Activated CD4-positive, CD25-positive, alpha-beta regulatory T cell (primary cell): ENCODE measurements at places on chromosomes 12 and 14.

GRCh38 chr12:76247992-76248391, 100.2 kb downstream of the BBS10 start:
- DNase-seq, result no peak

GRCh38 chr12:32605326-32606095, 73.6 kb upstream of the DNM1L start:
- DNase-seq, result no peak

DNA sequence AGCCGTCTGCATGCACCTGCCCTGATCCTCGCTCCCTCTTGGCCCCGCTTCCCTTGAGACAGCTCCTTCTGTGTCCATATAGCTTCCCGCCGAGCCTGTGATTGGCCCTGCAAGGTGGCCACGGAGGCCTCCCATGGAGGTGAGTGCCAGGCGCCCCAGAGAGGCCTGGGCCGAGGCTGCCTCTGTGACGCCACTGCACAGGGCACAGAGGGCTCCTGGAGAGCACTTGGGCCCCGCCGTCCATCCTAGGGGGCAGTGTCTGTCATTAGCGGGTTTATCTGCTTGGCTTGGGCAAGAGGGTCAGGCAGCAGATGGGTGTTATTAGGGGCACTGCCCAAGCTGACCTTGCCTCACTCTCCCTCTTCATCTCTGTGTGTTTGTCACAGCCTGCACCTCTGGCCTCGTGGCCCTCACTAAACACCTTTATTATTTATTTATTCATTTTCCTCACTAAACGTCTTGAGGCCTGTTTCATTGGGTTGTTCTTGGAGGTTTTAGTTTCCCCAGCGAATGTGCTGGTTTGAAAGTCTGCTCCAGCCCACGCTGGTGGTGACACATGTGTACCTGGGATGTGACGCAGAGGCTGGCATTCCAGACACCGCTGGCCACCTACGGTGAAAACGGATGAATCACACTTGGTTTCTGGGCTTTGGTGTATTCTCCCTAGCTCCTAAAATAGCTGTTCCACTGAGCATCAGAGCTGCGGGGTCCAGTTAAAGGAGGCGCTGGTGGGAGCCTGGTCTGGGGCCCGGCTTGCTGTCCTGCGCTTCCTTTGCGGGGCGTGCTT, 5.9 kb downstream of the ZFYVE21 start:
- no peak for DNase-seq

DNA sequence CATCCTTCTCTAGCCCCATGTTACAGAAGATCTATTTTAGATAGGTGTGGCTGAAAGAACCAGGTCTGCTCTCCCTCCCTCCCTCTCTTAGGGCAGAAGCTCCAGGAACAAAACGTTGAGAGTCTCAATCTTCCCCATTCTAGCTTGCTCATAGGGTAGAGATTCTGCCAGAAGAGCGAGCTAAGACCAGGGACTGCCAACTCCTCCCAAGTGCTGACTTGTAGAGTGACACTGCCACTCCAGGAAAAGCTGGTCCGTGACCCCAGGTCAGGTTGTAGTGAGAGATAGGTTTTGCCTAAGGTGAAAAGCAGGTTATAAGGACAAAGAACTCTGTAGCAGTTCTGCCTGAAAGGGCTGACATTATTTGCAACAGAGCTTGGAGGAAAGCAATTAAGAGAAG, 73.4 kb downstream of the INSM2 start:
- DNase-seq, result no peak

DNA sequence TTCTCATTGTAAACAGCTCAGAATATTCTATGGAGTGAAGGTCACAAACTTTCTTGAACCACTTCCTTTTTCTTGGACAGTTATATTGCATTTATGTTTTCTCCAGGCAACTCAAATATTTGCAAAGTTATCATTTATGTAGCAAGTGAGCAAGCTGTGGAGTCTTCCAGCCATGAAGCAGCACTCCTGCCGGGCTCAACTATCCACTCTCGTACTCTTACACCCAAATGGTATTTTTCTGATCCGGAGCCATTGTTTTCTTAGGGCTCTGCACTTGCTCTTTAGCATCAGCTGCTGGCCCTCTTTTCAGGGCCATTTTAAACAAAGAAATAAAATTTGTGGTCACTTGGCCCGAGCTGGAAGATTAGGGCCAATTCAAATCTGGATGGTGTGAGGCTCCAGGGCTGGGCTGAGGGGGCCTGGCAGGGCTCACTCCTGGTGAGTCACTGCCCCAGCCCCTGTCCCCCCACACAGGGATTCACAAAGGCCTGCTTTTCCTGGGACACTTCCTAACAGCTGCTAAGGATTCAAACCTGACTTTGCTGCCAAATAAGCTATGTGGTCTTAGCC, 19.7 kb downstream of the SYNE3 start:
- DNase-seq, result no peak

DNA sequence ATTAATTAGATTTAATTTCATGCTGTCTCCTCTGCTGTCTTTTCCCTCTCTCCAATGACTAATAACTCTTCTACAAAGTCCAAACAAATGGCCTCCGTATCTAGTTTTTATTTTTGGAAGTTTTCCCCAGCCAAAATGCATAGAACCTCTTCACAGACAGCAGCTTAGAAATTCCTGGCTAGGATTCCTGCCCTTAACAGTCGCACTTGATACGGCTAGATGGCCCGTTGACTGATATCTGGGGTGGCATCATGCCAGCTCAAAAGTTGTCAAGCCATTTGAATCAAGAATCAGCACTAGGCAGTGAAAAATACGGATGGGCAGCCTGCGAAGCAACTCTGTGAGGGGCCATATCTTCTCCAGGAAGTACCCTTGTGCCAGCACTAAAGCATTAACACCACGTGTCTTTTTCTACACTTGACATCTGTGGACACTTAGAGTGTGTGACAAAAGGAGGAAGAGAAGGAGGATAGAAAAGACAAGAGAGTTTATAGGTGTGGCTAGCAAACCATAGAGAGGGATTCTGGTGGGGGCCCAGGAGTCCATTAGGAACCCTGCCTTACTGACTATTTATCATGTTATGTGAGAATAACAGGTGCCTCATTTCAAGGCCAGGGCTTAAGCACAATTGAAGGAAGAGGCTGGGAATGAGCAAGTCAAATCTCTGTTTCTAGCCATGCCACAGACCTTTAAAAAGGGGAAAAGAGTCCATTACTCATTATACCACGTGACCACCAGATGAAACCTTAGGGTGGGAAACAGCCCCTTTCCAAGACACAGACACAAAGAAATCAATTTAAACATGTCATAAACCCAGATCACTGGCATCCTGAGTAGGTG, 39.2 kb upstream of the KRR1 start:
- DNase-seq, result no peak

- no peak for DNase-seq
Measured at GRCh38 chr14:37620856-37621255, 25.4 kb downstream of the TTC6 start.

DNA sequence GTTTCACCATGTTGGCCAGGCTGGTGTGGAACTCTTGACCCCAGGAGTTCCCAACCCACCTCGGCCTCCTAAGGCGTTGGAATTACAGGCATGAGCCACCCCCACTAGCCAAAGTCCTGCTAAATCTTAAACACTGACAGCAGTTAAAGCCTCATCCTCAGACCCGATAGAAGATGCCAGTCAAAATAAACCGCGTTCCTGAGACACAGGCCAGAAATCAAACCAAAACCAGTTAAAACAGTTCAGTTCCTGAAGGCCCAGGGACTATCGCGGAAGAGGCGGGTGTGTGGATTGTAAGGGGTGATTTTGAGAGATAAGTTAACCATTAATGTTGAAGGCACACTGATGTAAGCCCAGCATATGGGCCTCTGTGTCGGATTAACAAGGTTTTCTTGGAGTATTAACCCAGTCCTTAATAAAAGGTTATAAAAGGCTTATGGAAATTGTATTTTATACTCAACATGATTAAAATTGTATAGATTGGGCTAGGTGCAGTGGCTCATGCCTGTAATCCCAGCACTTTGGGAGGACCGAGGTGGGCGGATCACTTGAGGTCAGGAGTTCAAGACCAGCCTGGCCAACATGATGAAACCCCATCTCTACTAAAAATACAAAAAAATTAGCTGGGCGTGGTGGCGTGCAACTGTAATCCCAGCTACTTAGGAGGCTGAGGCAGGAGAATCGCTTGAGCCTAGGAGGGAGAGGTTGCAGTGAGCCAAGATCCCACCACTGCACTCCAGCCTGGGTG, 18.7 kb upstream of the CDCA4 start:
- no peak for DNase-seq
